ENCODE measurements at places on chromosomes 2 and 18. TPM values are rescaled to one million over a fixed set of nuclear protein-coding genes. Genes with fewer than 3 reads are reported as not detected.

GREB1 gene
- 0.30 TPM for total RNA-seq

CAPN14 gene
- under 0.01 TPM for total RNA-seq

SOX11 gene
- under 0.01 TPM for total RNA-seq

OR6B2 gene
- total RNA-seq: not detected

MYO3B gene
- under 0.01 TPM for total RNA-seq

UBE2F gene
- 94.2 TPM for total RNA-seq

RGPD4 gene
- total RNA-seq: not detected

C18orf32 gene
- 13.1 TPM for total RNA-seq

ALK gene
- not detected for total RNA-seq

RAB6C gene
- total RNA-seq: not detected

CD226 gene
- total RNA-seq: not detected

TMEM169 gene
- not detected for total RNA-seq

SOS1 gene
- 7.8 TPM for total RNA-seq

SCN3A gene
- total RNA-seq: under 0.01 TPM

SKA1 gene
- 14.6 TPM for total RNA-seq

CTAGE1 gene
- not detected for total RNA-seq

TMEM247 gene
- not detected for total RNA-seq

CDK15 gene
- 0.30 TPM for total RNA-seq

EFHD1 gene
- not detected for total RNA-seq

REG1A gene
- total RNA-seq: not detected

ARHGAP25 gene
- total RNA-seq: 0.32 TPM

GCG gene
- total RNA-seq: not detected

ZBTB7C gene
- total RNA-seq: not detected

SLC9A2 gene
- not detected for total RNA-seq

PROKR1 gene
- not detected for total RNA-seq

PRR30 gene
- total RNA-seq: not detected

PTPRN gene
- under 0.01 TPM for total RNA-seq

CD302 gene
- 5.5 TPM for total RNA-seq

ZC3H6 gene
- total RNA-seq: 1.4 TPM

FRZB gene
- total RNA-seq: not detected

SLC66A2 gene
- total RNA-seq: 34.0 TPM

PCARE gene
- not detected for total RNA-seq

PIGN gene
- total RNA-seq: 39.6 TPM

CYP20A1 gene
- 34.4 TPM for total RNA-seq

AMER3 gene
- total RNA-seq: not detected

GRB14 gene
- 11.9 TPM for total RNA-seq

RPRD1A gene
- 84.0 TPM for total RNA-seq

WDR12 gene
- total RNA-seq: 31.8 TPM

AGPS gene
- total RNA-seq: 85.1 TPM

AUP1 gene
- 116 TPM for total RNA-seq

WDSUB1 gene
- total RNA-seq: 6.1 TPM

BMP10 gene
- total RNA-seq: not detected

COLEC11 gene
- not detected for total RNA-seq

CLEC4F gene
- not detected for total RNA-seq

SULT1C2 gene
- total RNA-seq: not detected

GALNT13 gene
- total RNA-seq: under 0.01 TPM

ARHGEF33 gene
- total RNA-seq: 0.15 TPM

KCNF1 gene
- total RNA-seq: not detected

FABP1 gene
- total RNA-seq: not detected

SH3YL1 gene
- 18.5 TPM for total RNA-seq

CPS1 gene
- 0.65 TPM for total RNA-seq

RNF125 gene
- 0.30 TPM for total RNA-seq

MIB1 gene
- total RNA-seq: 64.1 TPM

REG1B gene
- total RNA-seq: not detected

REG3G gene
- not detected for total RNA-seq

Measured in epithelial cell of umbilical artery (primary cell).